ENCODE measurements at places on chromosomes 12 and 14.

- no peak for DNase-seq
Observed at GRCh38 chr12:28378736-28379135, 188.5 kb downstream of the CCDC91 start.

DNA sequence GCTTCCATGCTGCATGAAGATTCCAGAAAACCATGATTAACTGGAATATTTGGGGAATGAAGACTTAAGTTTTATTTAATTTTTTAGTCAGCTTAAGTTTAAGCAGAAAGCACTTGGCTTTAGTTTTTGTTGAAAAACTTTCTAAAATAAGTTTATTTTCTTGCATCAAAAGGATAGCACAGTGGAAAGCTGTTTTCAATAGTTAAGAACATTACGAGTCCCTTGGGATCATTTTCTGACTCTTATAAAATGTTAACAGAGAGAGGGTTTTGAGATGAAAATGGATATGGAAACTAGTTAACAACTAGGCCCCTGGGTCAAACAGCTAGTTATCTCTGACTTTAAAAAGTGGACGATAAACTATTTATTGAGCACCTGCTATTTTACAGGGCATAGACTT lies 181.9 kb upstream of the SLC38A2 start:
- no peak for DNase-seq

DNA sequence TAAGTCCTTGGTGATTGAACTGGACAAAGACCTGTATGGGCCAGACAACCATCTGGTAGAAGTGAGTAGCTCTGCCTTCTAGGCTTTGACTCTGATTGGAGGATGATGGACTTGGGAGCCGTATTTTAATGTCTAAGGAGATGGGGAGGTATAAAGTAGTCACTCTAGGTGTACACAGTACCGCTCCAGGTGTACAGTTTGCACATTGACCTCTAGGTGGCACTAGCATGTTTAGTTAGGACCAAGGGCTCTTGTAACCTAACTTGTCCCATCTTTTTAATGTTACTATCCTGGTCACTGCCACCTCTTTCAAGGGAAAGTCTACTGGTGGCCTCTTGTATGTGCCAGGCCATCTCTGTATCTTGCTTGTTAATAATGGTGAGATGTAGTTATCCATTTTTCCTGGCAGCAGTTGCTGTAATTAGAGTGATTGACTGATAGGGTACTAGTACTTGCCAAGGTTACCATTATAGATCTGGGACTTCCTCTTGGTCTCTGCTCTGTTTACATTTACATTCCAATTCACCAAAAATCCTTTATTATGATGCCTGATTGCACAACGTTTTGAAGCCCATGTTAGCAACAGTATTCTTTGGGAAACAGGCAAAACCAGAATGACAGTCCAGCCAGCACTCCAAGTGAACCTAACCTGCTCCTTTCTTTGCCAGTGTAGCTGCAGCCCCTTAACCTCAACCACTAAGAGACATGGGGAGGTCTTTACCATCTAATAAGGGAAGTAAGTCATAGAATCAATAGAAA lies 3.6 kb downstream of the SMARCD1 start:
- peak; percentile 31 for DNase-seq

DNA sequence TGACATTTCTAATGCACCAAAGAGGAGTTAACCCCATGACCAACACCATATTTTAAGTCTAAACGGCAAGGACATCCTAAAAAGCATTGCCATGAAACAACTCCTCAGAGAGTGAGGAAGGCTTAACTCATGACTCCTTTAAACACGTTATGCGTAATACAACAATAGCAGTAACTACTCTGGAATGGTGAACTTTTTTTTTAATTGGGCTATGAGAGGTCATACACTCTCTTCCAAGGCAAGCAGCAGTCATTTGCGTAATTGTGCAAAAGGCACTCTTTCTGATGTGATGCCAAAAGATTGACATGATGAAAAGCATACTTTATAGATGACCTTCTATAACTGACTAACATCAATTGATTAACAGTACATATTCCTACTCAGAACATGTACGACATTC lies 39.4 kb downstream of the RHOJ start:
- no peak for DNase-seq

GRCh38 chr12:106893451-106893850 lies 62.3 kb upstream of the TMEM263 start:
- no peak for DNase-seq

DNA sequence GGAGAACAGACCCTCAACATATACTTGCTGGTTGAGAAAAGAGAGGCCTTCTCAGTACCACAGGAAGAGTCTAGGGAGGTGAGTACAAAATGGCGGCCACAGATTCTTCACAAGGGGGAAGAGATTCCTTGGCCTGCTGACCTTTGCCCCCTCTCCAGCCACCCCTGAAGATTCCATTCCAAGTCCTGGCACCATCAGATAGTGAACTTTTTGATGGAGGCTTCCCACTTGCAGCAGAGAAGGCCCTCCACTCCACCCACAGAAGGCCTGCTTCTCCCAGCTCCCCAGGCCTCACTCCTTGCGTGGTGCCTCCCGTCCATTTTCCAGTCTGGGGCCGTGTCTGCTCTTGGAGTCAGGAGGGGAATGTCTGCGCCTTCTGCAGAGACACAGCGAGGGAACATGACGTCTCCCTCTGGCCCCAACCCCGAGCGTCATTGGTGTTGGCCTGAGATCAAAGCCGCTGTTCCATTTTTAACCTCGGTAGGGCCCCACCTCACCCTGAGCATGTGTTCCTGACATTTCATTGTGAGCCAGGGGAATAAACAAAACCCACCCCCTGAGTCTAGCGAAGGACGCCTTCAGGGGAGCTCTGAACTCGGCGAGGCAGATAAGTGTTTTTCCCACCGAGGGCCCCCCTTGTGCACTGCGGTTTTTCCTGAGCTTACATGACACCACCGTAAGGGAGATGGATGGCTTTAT lies 268.7 kb upstream of the TBX3 start:
- DNase-seq, result no peak

DNA sequence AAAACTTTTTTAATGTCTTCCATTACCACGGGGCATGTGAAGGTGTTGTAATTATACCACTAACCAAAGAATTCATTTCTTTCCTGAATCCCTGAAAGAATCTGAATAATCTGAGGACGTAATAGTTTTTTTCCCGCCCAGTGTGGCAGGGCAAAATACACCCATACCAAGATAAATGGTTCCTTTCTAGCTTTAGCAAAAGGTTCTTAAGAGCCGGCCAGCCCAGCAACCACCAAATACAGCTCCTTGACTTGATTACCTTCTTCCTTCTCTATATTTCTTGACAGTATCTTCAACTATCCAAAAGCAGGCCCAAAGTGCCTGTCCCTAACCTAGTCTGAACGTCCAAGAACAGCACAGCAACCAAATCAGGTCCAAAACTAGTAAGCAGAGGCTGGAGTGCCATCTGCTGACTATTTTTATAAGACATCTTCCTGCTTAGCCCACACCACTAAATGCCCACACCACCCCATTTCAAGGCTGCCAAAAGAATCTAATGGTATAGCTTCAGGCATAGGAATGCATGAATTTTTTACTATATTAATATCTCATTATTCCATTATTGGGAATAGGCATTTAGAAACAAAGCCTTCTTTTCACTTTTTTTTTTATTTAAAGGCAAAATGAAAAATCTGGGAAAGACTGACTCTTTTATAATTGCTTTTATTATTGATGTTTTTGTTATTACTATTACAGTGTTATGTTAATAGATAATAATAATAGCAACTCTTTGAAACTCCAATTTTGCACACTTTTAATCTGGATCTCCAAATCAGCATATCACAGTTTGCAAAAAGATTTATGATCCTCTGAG lies 524.4 kb downstream of the MED13L start:
- no peak for DNase-seq

- no peak for DNase-seq
Observed at GRCh38 chr12:122669397-122670070, 33.6 kb downstream of the HCAR2 start.

All from T-helper 1 cell (primary cell).